Smooth muscle cell of bladder (primary cell): ENCODE measurements at places on chromosomes 7 and 10. TPM values are rescaled to one million over a fixed set of nuclear protein-coding genes. Genes with fewer than 3 reads are reported as not detected.

The EVX1 gene
- under 0.01 TPM in 1 of 2 replicates, not detected in the other for total RNA-seq

The BRAT1 gene
- 15.4 and 23.3 TPM in 2 replicates for total RNA-seq

The CCDC136 gene
- total RNA-seq, result 8.5 and 8.7 TPM in 2 replicates

The UNCX gene
- total RNA-seq, result not detected in 2 replicates

The GBF1 gene
- 17.4 and 19.4 TPM in 2 replicates for total RNA-seq

The DGKB gene
- 0.14 and 1.2 TPM in 2 replicates for total RNA-seq

The CALML5 gene
- not detected in 2 replicates for total RNA-seq

The CADPS2 gene
- total RNA-seq, result 16.4 and 32.4 TPM in 2 replicates

The FKBP6 gene
- under 0.01 TPM in 1 of 2 replicates, not detected in the other for total RNA-seq

The SPDYE8 gene
- total RNA-seq, result not detected in 2 replicates

The AGMO gene
- under 0.01 and 0.18 TPM in 2 replicates for total RNA-seq

The CALHM1 gene
- not detected in 2 replicates for total RNA-seq

The CPVL gene
- 0.65 and 0.71 TPM in 2 replicates for total RNA-seq

The MSS51 gene
- 0.85 and 1.2 TPM in 2 replicates for total RNA-seq

The PCDH15 gene
- under 0.01 and 0.09 TPM in 2 replicates for total RNA-seq

The IQUB gene
- total RNA-seq, result 0.28 and 0.43 TPM in 2 replicates

The GRM3 gene
- total RNA-seq, result not detected in 2 replicates

The OR9A2 gene
- not detected in 2 replicates for total RNA-seq

The CYP3A4 gene
- not detected in 2 replicates for total RNA-seq

The NPFFR1 gene
- total RNA-seq, result under 0.01 TPM in 1 of 2 replicates, not detected in the other

The PLAU gene
- 36.7 and 143 TPM in 2 replicates for total RNA-seq

The NOS3 gene
- total RNA-seq, result 1.3 TPM in 2 replicates

The HHEX gene
- total RNA-seq, result 2.9 and 5.3 TPM in 2 replicates

The KLF6 gene
- total RNA-seq, result 18.8 and 25.1 TPM in 2 replicates
